ENCODE measurements at places on chromosomes 3 and 15.

DNA sequence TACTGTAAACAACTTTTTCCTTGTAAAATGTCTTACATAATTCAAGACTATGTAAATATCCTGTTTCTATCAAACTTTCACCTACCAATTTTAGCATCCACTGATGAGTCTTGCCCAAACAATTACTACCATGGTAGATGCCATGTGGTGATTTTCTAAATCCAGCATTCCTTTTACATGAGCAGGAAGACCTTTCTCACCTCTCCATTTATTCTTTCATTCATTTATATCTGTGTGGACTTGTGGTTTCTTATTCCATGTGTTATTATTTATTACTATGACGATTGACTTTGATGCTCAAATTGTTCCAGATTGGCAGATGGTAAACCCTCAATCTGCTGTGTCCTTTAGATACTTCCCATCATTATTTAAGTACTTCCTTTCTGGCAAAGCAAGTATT, 62.4 kb downstream of the IFT57 start:
- no peak for DNase-seq

- DNase-seq = no peak
These were observed 31.3 kb upstream of the PSTPIP1 start for GRCh38 chr15:76963596-76963995.

GRCh38 chr3:184559336-184559735, 2.2 kb upstream of the EPHB3 start:
- no peak for DNase-seq

- no peak for DNase-seq
These were observed 141.6 kb downstream of the PLCH1 start for GRCh38 chr3:155603302-155603701.

- no peak for DNase-seq
These were observed 107.7 kb downstream of the MYO5A start for GRCh38 chr15:52421029-52421428.

GRCh38 chr3:149489060-149489690, 14.7 kb downstream of the TM4SF4 start:
- DNase-seq = no peak

DNA sequence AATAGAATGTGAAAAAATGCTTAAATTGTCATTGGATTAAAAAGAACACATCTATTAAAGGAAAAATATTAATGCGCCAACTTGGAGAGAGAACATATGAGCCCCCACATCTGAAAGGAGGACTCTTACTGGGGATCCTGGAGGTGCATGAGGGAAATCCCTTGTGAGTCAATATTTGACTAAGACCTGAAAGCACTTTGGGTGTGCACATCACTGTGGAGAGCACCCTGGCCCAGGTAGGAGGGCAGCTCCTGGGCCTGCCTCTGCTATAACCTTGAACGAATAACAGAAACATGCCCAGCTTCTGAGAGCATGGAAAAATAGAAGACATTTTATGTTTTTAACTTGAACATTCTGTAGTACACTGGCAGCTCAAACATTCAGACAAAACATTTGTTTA, 199.8 kb downstream of the GAP43 start:
- DNase-seq = no peak

GRCh38 chr3:50256978-50257890, 11.7 kb upstream of the SEMA3B start:
- no peak for DNase-seq

- no peak for DNase-seq
These were observed 283.7 kb upstream of the GBE1 start for GRCh38 chr3:82044930-82045705.

DNA sequence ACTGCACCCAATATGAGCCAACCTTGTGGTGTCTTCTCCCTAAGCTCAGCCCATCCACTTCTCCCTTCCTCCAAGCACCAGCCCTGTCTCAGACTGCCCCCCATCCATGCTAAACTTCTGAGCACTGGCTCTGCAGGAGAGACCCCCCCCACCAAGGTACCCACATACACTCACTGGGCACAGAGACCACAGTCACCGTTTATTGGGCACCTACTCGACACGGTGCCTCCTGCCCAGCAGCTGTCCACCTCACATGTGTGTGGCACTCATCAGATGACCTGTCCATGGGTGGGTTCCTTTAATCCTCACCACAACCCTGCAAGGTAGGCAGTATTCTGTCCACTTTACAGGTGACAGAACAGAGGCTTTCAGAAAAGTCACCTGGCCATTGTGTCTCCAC, 22.3 kb upstream of the SFMBT1 start:
- DNase-seq = no peak

GRCh38 chr3:187210545-187211327, 13.4 kb downstream of the RTP1 start:
- DNase-seq = no peak

- no peak for DNase-seq
These were observed 722 bp downstream of the CACNA1D start for GRCh38 chr3:53495146-53495519.

GRCh38 chr3:126023390-126023789, 54.4 kb downstream of the ROPN1B start:
- DNase-seq = no peak

DNA sequence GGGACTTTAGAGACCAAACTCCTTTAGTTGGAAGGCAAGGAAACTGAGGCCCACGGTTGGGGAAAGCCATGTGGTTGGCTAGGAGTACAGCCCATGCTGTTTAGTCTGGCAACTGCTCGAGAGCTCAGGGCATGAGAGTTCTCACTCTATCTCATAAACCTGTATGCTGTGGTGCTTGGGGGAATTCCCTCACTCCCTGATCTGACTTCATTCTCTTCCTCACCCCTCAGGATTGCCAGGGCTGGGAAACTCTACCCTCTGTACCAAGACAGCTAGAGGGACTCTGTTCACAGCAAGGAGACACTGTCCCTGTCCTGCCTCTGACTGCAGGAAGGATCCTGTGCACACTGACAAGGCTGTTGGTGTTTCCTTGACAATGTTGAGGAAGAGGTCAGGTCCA, 230.2 kb downstream of the ZNF621 start:
- no peak for DNase-seq

GRCh38 chr3:86986671-86987420, 4.1 kb downstream of the VGLL3 start:
- no peak for DNase-seq

GRCh38 chr3:69558912-69559311, 173.0 kb upstream of the FRMD4B start:
- no peak for DNase-seq

- DNase-seq = no peak
These were observed 61.4 kb downstream of the UMPS start for GRCh38 chr3:124791639-124792151.

DNA sequence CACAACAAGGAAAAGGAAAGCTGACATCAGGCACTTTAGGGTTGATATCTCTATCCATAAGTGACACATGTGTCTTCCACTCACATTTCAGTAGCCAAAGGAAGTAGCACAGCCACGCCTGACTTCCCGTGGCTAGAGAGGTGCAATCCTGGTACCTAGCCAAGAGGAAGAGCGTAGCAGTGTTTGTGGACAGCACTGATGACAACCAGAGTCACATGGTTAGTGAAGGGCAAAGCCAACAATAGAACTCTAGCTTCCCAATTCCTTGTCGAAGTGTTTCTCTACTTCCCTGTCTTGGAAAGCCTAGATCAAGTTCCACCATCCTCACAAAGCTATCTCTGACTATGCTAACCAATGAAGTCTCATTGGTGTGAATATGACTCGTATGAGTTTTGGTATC, 189.2 kb downstream of the RSL24D1 start:
- no peak for DNase-seq

- no peak for DNase-seq
These were observed 443.2 kb upstream of the TBL1XR1 start for GRCh38 chr3:177640319-177640965.

DNA sequence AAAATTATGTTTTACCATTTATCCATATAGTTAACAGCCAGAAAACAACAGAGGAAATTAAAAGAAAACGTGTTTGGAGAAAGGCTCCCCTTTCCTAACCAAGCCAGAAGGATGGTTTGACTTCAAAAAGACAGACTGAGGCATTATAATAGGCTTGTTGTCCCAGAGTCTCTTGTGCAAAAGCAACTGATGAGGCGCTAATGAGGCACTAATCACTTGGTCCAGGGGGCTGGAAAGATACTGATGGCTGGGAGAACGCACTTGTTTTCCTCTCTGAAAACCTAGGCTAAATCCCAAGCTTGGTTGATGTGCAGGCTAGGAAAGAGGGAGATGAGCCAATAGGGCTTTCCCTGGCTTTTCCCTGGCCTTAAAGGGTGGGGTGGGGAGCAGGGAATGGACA, 389.6 kb downstream of the NTRK3 start:
- no peak for DNase-seq

GRCh38 chr3:123271466-123272159, 69.9 kb downstream of the SEC22A start:
- no peak for DNase-seq

GRCh38 chr3:186965141-186965879, 35.0 kb downstream of the ST6GAL1 start:
- no peak for DNase-seq

- DNase-seq = no peak
These were observed 33.5 kb downstream of the MLH1 start for GRCh38 chr3:37026851-37027250.

DNA sequence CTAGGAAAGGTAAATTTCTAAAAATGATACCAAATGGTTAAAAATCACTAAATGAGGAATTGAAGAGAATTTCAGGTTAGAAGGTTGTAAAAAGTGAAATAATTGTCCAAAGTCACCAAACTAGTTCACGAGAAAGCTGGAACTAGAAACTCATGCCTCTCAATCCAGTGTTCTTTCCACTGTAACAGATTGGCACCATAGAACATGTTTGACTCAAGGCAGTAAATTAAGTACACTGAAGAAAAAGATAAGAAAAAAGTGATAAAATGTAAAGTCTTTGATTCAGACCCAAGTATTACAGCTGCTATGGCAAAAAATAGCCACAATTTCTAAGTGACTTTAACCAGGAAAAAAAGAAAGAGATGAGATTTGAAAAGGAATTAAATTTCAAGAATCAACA, 26.5 kb downstream of the ZBTB20 start:
- DNase-seq = no peak

GRCh38 chr15:101207867-101208288, 44.0 kb downstream of the CHSY1 start:
- no peak for DNase-seq

DNA sequence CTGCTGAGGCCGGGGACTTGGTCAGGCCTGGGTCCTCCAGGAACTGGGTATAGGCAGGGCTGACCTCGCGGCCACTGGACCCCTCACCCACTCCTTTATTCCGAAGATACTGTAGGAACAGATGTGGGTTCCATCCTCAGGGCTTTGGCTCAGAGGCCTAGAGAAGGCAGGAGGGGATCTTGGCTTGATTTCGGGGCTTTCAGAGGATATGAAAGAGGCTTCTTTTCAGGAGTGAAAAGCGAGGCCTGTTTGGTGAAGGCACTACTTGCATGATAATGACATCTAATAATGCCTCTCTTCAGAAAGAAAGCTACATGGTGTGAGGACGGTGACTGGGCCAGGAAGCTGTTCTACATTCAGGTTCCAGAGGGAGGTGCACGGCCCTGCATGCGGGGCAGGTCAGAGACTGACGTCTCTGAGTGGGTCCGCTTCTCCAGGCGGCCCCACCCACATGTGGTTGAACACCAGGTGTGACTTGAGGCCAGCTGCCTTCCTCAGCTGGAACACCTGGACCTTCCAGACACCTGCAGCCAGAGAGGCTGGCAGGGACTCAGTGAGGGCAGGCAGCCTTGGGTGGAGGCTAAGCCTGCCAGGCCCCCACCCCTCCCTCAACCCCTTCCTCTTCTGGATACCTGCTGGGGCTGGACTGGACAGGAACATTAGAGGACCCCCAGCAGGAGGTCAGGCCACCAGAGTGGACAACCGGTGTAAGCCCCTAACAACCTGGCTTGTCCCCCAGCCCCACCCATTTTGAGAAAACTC, 31.1 kb upstream of the HHATL start:
- no peak for DNase-seq

- DNase-seq = no peak
These were observed 40.1 kb downstream of the TMEM44 start for GRCh38 chr3:194592798-194593752.

- no peak for DNase-seq
These were observed 3.7 kb downstream of the CHRNA3 start for GRCh38 chr15:78617076-78617475.

GRCh38 chr15:63818629-63819028, 15.1 kb downstream of the HERC1 start:
- DNase-seq = no peak

- DNase-seq = no peak
These were observed 78.3 kb downstream of the ASB7 start for GRCh38 chr15:100680726-100681125.

DNA sequence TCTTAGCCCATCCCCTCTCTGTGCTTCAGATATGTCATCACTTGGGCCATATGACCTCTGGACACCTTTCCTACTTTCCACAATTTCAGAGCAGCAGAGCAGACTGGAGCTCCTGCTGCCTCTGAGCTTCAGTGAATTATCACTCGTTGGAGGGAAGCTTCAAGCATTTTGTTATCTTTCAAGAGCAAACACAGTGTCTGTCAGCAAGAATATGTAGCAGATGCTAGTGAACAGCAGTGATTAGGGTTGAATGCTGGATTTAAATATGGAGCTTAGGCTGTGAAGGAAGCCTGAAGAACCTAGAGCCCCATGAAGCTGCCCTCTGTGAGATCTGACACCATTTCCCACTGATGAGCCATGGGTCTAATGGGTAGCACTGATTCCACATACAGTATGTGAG, 115.4 kb downstream of the UBE3A start:
- DNase-seq = no peak

DNA sequence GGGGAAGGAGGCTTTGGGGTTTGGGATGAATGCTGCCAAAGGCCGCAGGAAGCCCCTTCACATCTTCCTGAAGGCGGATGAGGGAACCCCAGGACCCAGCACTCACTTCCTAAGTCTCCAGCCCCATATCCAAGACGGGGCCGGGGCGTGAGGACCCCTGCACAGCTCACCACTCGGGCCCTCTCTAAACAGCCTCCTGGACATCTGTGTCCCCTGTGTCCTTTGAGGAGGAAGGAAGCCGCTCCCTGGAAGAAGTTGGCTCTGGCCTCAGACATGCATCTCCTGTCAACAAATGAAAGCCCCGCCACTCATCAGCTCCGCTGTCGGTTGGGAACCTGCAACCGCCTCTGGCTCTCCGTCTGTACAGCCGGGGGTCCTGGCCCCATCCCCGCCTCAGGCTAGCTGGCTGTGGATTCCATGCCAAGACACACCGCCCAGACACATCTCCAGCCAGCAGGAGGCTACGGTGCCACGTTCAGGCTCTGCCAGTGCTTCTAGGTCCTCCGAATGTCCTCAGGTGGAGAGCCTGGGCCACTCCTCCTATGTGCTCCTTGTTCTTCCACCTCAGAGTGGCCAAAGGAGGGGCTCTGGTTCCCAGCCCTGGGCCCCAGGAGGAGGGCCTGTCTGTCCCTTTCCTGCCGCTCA, 140.0 kb upstream of the MEF2A start:
- DNase-seq = no peak

GRCh38 chr3:24359645-24360462, 134.8 kb downstream of the THRB start:
- no peak for DNase-seq

- no peak for DNase-seq
These were observed 36.2 kb downstream of the TXNRD3 start for GRCh38 chr3:126618760-126619159.

GRCh38 chr3:171809611-171809860, 747 bp downstream of the PLD1 start:
- DNase-seq = no peak

GRCh38 chr3:40207796-40208195, 101.7 kb upstream of the EIF1B start:
- no peak for DNase-seq

GRCh38 chr3:79598594-79598993, 169.2 kb downstream of the ROBO1 start:
- DNase-seq = no peak

Measured in activated gamma-delta T cell treated with Interleukin-2 at 50 U/mL for 16 hours (primary cell).